COR-L47 (cell line): ENCODE measurements at places on chromosomes 7 and 10.

DNA sequence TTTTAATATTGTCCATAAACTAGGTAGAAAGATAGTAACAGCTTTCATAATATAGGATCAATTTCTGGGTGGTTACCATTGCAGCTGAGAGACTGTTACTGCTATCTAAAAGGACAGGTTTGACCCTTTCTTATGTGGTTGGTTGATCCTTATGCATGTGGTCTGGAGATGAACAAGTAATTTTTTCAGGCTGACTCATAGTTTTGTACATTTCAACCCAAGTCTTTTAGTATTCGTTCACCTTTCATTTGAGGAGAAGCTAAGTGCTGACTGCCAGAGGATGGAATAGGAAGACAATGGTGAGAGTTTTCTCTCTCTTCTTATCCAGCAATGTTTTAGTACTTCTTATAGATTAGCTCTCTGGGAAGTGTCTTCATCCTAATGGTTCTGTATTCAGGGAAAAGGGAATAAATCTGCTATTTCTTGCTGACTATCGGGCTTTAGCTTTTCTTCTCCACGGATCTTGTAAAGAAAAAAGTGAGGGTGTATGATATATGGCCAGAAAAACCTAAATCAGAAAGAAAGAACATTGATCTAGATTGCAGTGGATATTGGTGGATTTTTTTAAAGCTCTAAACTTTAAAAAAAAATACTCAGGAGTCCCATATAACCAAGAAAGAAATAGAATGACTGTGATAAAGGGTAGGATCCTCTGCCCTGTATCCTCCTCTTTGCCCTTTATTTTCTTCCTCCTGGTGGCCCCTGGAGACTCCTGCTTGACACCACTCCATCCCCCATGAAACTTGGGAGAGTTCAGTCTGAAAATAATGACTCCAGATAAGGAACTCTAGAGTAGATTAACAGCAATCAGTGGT lies 88.0 kb downstream of the CPED1 start:
- DNase-seq, result no peak

DNA sequence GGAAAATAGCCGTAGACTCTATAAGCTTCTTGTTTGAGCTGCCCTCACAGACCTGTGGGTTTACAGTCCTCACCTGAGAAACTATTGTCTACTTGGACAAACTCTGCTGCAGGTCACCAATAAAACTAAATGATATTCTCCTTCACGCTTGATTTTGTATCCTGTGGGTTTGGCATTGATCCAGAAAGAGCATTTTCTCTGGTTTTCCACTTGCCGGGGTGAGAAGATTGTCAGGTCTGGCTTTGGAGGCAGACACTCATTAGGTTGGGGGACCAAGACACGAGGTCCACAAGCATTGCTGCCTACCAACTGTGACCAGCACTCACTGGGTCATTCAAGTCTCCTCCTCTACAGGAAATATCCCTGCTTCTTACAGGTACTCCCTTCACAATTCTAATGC lies 68.5 kb downstream of the CDC14C start:
- no peak for DNase-seq

DNA sequence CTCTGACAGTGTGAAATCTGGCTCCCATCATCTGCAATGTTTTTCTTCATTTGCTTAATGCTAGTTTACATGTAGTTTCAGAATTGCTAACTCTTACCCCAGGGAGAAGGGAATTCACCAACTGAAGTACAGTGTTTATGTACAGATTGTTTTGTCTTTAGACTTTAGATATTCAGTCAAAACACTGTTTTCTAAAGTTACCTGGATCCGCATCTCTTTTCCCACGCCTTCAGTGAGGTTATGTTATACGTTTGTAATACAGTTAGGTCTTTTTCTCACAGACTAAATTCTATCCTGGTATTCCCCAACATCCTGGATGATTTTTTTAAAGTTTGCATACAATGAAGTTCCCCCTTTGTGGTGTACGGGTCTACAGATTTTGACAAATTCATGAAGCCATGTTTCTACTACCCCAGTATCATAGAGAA lies 3.2 kb upstream of the LYZL1 start:
- no peak for DNase-seq

- no peak for DNase-seq
These were observed 29.2 kb downstream of the ZNF783 start for GRCh38 chr7:149291036-149291780.

DNA sequence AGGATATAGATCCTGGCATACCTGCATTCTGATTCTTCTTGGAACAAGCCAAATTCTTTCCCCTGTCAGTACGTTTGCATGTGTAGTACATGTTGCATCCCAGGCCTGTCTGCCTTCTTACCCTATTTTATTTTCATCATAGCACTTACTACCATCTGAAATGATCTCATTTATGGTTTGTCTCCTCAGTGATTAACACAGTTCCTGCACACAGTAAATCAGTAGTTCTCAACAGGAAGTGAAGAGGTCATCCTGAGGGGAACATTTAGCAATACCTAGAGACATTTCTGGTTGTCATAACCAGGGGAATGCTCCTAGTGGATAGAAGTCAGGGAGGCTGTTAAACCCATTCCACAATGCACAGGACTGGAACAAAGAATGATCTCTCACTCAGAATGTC lies 38.2 kb upstream of the SLC26A4 start:
- DNase-seq, result no peak

DNA sequence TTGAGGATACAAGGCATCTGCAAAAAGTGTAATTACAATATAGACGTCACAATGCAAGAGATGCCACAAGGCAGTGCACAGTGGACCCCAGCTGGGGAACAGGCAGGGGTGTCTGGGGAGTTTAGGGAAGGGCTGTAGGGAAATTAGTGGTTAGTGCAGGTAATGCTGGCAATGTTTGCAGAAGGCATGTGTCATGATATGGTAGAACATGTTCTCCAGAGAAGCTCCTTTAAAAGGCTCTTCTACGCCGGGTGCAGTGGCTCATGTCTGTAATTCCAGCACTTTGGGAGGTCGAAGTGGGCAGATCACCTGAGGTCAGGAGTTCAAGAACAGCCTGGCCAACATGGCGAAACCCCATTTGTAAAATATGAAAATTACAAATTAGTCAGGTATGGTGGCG lies 98.0 kb downstream of the JCAD start:
- no peak for DNase-seq
